Panc1 (cell line): ENCODE measurements at places on chromosomes 12 and 14.

- no peak for DNase-seq
Measured at GRCh38 chr12:2334689-2335088, 281.9 kb downstream of the CACNA1C start.

- DNase-seq = no peak
Measured at GRCh38 chr12:132578826-132579225, 31.6 kb downstream of the LRCOL1 start.

DNA sequence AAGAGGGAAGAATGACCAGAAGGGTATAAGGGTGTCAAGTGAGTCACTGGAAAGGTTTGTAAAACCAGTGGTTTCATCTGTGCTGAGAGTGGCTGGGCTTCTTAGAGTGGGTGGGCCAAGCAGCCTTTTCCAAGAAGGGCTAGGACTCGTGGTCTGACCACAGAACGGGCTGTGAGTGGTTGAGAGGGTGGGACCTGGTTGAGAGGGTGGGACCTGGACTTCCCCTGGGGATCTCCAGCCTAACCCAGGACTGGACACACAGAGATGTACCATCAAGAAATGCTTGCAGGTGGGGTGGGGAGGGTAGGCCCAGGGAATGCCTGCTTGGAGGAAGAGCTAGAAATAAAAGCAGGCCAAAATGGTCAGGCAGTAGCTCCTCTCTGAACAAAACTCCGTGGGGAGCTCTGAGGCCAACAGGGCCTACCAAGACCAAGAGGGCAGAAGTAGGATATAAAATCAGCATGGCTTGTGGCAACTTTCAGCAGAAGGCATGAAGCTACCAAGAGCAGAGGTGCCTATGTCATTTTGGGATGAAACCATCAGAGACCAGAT is 140.5 kb downstream of the FOXN3 start:
- DNase-seq = no peak

DNA sequence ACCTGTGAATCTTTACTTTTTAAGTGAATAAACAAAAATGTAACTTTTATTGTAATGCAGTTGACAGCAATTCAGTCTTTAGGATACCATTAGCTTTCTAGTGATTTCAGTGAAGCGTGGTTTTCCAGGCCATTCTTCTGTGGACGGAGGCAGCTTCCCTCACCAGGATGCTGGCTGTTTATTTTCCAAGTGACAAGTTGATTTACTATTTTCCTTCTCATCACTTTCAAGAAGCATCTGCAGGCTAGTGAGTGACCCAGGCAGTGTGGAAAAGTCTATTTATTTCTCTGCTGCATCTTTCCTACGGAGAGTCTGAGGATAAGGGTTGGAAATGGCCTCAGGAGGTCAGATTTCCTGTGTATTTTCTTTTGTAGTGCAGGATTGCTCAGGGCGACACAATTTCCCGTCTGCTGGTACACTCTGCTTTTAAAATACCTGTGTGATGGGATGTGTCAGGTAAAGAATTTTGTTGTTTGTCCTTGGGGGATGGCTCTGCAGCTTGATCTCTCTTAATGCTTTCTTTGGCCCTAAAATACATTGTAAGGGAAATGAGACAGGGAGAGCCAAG is 467.8 kb downstream of the NRXN3 start:
- no peak for DNase-seq

DNA sequence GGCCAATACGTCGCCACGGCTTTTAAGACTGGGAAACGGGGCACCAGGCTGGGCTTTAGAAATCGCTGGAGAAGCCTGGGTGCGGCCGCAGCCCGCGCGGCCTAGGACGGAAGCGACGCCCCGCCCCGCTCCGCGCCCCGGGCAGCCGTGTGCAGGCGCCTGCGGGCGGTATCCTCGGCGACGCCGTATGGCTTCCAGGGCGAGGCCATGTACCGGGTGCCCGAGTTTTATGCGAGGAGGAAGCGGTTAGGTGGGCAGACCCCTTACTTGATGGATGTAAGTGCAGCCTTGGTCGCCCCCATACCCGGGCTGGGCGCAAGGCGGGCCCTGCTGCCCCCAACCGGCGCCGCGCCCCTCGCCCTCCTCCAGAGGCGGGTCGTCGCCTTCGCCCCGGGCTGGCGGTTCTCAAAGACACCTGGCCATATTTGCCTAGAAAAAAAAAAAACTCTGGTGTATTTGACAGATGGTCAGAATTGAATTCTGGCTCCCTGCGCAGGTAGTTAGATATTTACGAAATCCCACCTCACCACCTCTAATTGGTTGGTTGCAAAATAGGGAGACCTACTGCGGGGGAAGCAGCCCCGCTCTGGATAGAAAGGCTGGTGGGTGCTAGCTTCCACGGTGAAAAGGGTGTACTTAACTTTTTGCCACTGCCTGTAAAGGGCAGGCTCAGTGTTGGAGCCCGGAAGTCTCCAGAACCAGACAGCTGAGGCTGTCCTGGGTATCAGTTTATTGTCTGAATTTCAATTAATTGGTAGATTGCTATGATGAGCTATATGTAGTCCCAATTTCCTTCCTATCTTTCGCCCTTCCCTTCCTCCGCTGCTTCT is at the start of gene PPP1R36:
TSS of gene PPP1R36 (plus strand) at position 171 of the 830 bp plus-strand sequence. CDS start at position 208, 37 bp downstream.
- DNase-seq = no peak

GRCh38 chr12:80193865-80194264 is 94.5 kb downstream of the OTOGL start:
- DNase-seq = no peak

GRCh38 chr14:57408037-57408436 is 17.7 kb downstream of the NAA30 start:
- DNase-seq = no peak

- DNase-seq = no peak
Measured at GRCh38 chr14:76920331-76921087, 94.3 kb downstream of the LRRC74A start.

GRCh38 chr12:122399254-122399591 is 23.2 kb downstream of the CLIP1 start:
- no peak for DNase-seq

GRCh38 chr12:132150780-132151144 is 6.5 kb downstream of the NOC4L start:
- DNase-seq = no peak

GRCh38 chr12:32467959-32468863 is 68.9 kb downstream of the FGD4 start:
- no peak for DNase-seq

- no peak for DNase-seq
Measured at GRCh38 chr12:110743571-110744093, 941 bp upstream of the PPP1CC start.

DNA sequence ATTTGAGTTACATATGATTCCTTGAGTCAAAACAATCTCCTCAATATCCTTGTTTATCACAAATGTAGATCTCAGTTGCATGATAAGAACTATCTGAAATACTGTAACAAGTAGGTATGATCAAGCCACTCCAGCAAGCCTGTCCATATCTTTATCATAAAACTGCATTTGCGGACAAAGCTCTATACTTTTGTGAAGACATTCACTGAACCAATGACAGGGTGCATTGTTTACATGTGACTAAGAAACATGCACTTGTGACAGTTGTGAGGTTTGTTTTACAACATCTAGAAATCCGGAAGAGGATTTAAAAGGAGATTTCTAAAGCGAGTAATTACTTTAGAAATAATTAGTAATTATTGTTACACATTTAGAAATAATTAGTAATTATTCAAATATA is 111.7 kb downstream of the PPP2R5E start:
- no peak for DNase-seq

DNA sequence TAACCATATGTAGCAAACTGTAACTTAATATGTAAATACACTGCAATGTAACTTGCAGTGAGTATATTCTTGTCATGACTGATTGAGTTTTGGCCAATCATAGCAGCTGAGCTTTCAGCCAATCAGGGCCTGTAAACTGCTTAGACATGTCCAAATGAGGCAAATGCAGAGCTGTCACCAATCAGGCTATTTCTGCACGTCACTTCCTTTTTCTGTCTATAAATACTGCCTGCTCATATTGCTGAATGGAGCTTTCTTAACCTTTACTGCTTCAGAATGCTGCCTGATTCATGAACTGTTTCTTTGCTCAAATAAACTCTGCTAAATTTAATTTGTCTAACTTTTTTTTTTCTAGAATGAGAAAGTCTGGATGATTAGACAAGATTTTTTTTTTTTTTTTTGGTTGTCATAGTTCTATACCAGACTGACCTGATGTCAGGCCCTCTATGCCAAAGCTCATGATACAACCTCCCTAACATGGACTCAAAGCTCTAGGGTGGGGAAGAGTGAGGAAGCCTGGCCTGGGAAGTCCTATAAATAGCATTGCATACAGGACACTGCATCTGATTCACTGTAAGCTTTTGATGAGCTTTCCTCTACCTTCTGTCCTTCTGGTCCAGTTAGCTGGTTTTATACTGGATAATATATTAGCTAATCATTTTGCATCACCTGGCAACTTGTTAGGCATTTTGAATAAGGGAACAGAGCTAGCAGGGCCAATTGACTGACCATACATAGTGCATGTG is 12.0 kb downstream of the MGP start:
- DNase-seq = no peak

DNA sequence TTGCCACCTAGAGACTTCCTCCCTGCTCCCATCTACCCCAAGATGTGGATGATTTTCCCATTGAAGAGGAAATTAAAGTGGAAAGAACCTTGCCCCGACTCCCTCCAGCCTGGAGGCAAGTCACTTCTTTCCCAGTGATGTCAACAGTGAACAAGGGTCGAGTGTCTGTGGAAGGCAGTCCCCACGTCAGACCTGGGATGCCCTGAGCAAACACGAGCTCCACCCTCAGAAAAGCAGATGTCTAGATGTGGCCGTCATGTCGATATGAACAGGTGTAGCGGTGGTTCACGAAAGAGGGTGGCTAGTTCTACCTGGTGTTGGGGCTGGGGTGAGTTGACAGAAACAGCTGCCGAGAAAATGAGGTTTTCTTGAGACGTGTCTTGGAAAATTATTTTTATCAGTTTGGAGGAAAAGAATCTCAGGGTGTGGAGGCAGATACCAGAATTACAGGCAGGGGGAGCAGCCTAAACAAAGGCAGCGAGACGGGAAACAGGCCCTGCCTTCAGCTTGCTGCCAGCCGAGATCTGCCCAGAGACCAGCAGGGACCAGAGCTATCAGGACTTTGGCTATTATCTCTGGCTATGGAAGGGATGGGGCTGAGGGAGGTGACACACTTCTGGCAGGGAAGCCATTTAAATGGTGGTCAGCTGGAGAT is 25.9 kb downstream of the SYNDIG1L start:
- no peak for DNase-seq

GRCh38 chr12:91211866-91212265 is 29.2 kb upstream of the DCN start:
- DNase-seq = no peak

- DNase-seq = no peak
Measured at GRCh38 chr12:5783289-5783920, 161.7 kb downstream of the ANO2 start.

- DNase-seq = no peak
Measured at GRCh38 chr12:10339053-10339840, 31.6 kb downstream of the KLRD1 start.
